GM23248 (cell line): ENCODE measurements at places on chromosomes 11 and 22. TPM values are rescaled to one million over a fixed set of nuclear protein-coding genes. Genes with fewer than 3 reads are reported as not detected.

DNA sequence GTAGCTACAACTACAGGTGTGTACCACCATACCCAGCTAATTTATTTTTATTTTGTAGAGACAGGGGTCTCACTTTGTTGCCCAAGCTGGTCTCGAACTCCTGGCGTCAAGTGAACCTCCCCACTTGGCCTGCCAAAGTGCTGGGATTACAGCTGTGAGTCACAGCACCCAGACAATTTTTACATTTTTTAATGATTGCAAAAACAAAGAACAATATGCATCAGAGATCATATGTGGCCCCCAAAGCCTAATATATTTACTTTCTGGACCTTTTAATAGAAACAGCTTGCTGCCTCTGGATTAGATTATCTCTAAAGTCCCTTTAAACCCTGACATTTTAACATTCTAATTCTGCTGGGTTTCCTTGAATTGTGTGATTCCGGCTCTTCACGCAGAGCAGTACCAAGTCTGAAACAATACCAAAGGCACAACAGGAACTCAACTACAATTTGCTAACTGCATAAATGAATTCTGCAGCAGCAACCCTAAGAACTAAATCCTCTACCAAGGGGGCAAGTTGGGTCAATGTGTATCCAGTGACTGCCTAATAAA, 25.0 kb downstream of the RAB30 start:
- H3K4me1 ChIP-seq: peaks cover 53% of the 10 kb centered on the region
- H3K36me3 ChIP-seq: no peaks in the 10 kb centered on the region
- H3K27ac ChIP-seq: no peak overlapping the region
- peak; percentile 38 for DNase-seq

ADM2 gene
- 11.4 and 15.2 TPM in 2 replicates for total RNA-seq

KDELR3 gene
- 191 and 197 TPM in 2 replicates for total RNA-seq

SLC37A2 gene
- 2.6 and 5.2 TPM in 2 replicates for total RNA-seq

HPX gene
- 0.22 and 1.1 TPM in 2 replicates for total RNA-seq

LYVE1 gene
- total RNA-seq: not detected in 2 replicates
